HT1080 (cell line): ENCODE measurements at places on chromosomes 5 and 9. TPM values are rescaled to one million over a fixed set of nuclear protein-coding genes. Genes with fewer than 3 reads are reported as not detected.

Gene IL7R
- total RNA-seq = 12.2 and 13.9 TPM in 2 replicates

Gene IFNB1
- total RNA-seq = not detected in 2 replicates

DNA sequence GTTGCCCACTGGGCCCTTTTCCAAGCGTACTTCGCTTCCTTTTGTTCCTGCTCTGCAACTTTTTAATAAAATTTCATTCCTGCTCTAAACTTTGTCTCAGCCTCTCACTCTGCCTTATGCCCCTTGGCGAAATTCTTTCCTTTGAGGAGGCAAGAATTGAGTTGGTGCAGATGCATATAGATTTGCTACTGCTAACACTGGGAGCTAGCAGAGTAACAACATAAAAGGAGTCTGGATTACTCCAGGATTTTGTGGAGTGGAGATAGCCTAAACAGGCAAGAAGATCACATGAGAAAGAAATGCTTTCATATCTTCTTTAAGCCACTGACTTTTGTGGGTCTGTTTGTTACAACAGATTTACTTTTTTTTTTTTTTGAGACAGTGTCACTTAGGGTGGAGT lies 12.9 kb upstream of the RFESD start:
- DNase-seq = no peak

DNA sequence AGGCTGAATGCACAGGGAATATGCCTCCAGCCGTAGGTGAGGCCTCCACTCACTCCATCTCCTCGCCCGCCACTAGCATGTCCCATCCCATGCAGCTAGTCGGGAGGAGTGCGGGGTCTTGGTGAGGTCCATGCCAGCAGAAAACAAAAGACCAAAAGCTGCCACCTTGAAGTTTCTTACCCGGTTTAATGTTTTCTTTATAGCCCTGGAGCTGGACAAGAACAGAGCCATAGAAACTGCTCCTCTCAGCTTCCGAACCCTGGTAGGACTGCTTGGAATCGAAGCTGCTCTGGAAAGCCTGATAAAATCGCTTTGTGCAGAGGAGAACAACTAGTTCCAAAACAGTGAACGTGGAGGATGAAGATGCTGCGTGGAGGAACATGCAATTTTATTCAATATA lies 57.1 kb downstream of the IPPK start:
- DNase-seq = no peak

GRCh38 chr5:91058575-91058974 lies 324.5 kb downstream of the ARRDC3 start:
- peak; percentile 20 for DNase-seq

DNA sequence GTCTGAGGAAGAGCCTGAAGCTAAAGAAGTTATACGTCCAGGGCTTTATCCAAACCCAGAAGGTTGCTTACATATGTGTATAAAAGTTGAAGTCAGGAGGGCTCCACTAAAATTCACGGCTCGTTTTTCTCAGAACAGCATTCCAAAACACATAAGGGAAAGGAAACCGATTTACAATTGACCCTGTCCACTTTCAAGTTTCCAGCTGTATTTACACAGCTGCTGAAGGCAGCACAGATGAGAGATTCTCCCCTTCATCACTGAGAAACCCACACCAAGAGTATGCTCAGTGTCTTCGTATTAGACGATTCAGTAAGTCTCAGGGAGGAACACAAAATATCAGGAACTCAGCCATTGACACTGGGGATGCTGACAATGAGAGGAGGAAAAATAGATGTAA lies 5.9 kb upstream of the NREP start:
- DNase-seq = no peak

GRCh38 chr9:117521293-117521692 lies 106.4 kb upstream of the ASTN2 start:
- DNase-seq = no peak

Gene C9orf50
- total RNA-seq = not detected in 2 replicates

- peak; percentile 45 for DNase-seq
These were observed 70.4 kb upstream of the CTSV start for GRCh38 chr9:97109194-97109811.

DNA sequence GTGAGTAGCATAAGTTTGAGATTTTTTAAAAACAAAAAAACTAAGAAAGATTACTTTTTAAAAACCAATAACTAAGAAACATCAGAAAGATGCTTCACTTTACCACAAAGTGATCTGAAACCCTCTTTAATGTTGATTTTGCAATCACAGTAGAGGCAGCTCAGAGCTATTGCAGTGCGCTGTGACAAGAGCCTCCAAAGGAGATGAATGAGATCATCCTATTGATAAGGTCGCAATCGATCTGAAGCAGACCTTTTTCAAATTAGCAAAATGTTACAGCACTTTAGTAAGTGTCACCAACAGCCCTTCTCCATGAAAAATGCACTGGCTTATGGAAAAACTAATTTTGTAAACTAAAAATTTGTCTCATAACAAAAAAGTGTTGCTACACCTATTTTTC lies 284.6 kb upstream of the EFNA5 start:
- DNase-seq = no peak

Gene PCDHGB3
- total RNA-seq = 0.80 and 1.5 TPM in 2 replicates

DNA sequence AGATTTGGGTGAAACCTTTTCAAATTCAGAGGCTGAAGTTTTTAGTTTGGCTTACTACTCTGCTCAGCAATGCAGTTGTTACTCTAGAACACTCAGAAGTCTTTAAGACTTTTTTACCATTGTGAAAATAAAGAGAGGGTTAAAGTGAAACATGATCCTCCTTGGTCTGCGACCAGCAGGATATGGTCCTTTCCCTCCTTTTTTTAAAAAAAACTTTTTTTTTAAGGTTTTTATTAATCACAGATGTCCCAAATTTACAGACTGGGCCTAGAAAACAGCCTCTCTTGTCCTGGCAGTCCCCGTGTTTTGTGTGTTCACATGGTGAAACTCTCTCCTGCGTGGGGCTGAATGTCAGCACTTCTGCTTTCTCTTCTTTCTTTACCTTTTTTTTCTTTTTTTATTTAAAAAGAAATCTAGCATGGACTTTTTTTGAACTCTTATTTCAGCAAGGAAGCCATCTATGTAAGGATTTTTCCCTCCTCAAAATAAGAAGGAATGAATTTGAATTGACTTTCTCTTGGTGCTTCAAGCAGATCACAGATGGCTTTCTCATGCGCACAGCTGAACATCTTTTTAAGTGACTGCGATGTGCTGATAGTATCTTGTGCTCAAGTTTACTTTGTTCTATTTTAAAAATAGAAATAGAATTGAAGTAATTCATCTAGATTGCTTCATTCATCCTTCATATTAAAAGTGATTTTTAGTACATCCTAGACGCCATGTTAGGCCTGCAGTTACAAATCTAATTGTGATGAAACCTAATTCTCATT lies 128.7 kb upstream of the OTULINL start:
- DNase-seq = no peak

DNA sequence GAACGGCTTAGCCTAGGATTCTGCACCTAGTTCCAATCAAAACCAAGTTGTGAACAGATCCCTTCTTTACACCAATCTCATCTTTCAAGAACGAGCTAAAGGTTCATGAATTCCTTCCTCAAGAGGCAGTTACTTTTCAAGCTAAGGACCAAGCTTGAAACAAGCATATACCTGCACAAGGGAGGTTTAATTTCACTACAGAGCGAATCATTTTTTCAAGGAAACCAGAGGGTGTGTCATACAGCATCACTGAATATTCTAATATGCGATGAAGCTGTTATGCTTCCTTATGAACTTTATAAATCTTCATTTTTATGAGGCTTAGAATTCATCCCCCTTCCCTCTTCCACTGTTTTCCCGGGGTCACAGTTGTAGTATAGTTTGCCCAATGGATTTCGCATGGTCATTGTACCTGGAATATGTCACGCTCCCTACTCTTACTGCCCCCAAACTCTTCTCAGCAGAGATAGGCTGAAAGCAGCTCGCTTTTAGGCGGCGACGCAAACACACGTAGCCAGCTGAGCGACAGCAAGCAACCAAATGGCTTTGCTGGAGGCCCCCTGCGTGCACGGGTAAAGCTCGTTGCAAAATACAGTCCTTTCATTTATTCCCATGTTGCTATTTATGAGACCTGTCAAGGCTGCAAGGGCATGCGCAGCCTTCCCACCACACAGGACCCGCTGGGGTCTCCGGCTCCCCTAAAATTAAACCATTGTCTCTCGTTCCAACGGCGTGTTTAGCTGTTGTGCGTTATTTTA lies 832 bp downstream of the LMBRD2 start:
- DNase-seq = peak; percentile 47

GRCh38 chr9:84315278-84315877 lies 25.2 kb downstream of the SLC28A3 start:
- peak; percentile 42 for DNase-seq

- no peak for DNase-seq
These were observed 2.6 kb downstream of the SLC2A6 start for GRCh38 chr9:133476036-133476931.

DNA sequence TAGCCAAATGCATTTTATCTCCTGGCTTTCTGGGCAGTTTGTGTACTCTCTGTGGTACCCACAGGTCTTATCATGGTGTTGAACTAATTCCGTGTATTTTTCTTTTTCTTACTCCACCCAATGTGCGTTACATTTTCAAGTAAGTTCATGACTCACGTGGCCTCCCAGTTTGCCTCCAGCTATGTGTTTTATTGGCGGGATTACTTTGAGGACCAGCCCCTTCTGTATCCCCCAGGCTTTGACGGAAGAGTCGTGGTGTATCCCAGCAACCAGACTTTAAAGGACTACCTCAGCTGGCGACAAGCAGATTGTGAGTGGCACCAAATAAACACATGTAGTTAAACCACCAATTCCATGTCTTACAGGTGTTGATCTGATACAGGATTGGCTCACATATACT lies 3.2 kb downstream of the THG1L start:
- DNase-seq = no peak

GRCh38 chr5:75510836-75511434 lies 494 bp downstream of the CERT1 start:
- peak; percentile 22 for DNase-seq

Gene FAM120AOS
- total RNA-seq = 47.9 and 55.5 TPM in 2 replicates

GRCh38 chr5:151233616-151234085 lies 9.8 kb upstream of the CCDC69 start:
- no peak for DNase-seq

Gene SPATA9
- total RNA-seq = not detected in 2 replicates

DNA sequence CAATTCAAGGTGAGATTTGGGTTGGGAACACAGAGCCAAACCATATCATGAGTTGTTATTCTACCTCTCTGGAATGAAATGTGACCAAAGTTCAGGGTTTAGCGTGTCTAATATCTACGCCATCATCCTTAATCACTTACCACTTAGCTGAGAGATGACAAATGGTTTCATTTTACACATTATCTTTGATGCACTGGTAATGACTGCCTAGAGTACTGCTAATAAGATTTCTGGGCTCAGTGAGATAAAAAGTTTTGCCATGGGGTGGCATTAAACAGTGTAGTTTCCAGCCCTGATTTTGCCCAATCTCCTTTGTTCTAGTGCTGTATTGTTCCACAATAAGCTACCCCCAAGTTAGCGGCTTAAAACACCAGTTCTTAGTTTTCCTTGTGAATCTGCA lies 367.2 kb downstream of the MLLT3 start:
- DNase-seq = no peak

Gene NRARP
- 0.30 and 0.90 TPM in 2 replicates for total RNA-seq

GRCh38 chr5:139655727-139656271 lies 7.7 kb downstream of the CXXC5 start:
- no peak for DNase-seq

Gene NPR3
- total RNA-seq = 0.29 and 0.50 TPM in 2 replicates

GRCh38 chr5:88248094-88248493 lies 20.6 kb downstream of the TMEM161B start:
- DNase-seq = no peak

GRCh38 chr9:17251100-17251499 lies 116.3 kb downstream of the CNTLN start:
- DNase-seq = no peak

DNA sequence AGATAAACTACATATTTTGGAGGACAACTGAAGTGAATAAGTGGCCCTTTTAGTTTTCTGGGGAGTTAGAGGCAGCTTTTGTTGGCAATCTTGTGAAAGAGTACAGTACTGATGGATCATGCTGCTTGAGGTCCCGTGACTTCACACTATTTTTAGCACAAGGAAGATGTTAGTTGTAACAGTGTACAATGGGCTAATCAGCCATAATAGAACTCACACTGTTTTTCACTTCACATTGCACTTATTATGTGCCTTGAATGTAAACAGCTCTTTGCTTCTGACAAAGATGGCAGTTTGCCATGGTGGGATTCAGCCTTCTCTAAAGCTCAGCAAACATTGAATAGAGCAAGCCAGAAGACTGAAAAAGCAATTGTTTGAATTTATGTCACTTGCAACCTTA lies 176.7 kb upstream of the ZNF608 start:
- no peak for DNase-seq

Gene RLN1
- total RNA-seq = not detected in 2 replicates

DNA sequence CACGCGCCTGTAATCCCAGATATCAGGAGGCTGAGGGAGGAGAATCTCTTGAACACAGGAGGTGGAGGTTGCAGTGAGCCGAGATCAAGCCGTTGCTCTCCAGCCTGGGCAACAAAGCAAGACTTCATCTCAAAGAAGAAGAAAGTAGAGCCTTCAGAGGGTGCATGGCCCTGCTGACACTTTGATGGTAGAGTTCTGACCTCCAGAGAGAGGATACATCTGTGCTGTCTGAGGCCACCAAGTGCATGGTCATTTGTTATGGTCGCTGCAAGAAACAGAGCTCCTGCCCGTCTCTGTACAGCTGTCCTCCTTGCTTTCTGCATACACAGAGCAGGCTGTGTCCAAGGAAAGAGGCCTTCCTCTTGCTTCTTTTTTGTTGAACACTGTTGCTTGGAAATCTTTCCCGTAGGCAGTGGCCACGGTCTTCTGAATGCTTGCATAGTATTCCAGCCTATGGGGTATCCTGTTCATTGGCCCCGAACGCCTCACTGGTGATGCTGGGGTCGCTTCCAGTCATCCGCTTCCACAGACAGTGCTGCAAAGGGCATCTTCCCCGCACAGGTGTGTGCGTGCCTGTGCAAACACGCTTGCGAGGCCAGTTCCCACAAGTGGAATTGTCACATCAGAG lies 36.8 kb upstream of the UNC5A start:
- no peak for DNase-seq

Gene NTRK2
- total RNA-seq = not detected in 2 replicates

DNA sequence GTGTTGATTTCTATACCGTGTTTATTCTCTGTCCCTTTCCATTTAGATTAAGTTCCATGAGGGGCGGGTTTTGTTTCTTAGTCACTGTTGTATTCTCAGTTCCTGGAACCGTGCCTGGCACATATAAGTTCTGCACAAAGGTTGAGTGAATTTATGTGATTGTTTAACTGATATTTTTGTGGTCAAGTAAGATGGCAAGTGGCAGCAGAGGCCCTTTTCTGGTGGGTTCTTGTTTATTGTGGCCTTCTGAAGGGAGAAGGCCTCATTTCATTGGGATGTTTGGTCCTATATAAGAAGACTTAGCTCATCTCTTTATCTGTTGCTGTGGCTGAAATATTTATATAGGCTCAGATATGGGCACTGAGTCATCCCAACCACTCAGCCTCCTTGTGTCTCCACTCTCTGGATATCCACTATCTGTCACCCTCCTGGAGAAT lies 262.5 kb downstream of the PSAT1 start:
- DNase-seq = peak; percentile 72

Gene DOCK2
- total RNA-seq = 2.1 and 2.9 TPM in 2 replicates

Gene EPB41L4B
- 3.3 and 3.6 TPM in 2 replicates for total RNA-seq

- DNase-seq = no peak
These were observed 143.2 kb downstream of the PSAT1 start for GRCh38 chr9:78439866-78440830.

Gene IL4
- not detected in 2 replicates for total RNA-seq

- DNase-seq = peak; percentile 34
These were observed 220.5 kb downstream of the SH3GL2 start for GRCh38 chr9:17799369-17799768.

Gene DUSP1
- 21.2 and 21.9 TPM in 2 replicates for total RNA-seq

GRCh38 chr9:107299437-107299836 lies 16.4 kb downstream of the RAD23B start:
- no peak for DNase-seq

GRCh38 chr5:92838253-92838652 lies 742.8 kb downstream of the NR2F1-AS1 start:
- peak; percentile 10 for DNase-seq
